ENCODE measurements at places on chromosomes 1 and 21. TPM values are rescaled to one million over a fixed set of nuclear protein-coding genes. Genes with fewer than 3 reads are reported as not detected.

GRCh38 chr1:92953491-92953890 lies 7.8 kb downstream of the DIPK1A start:
- peaks cover 59% of the 10 kb centered on the region for H3K4me1 ChIP-seq
- H3K36me3 ChIP-seq, result peaks cover 3% of the 10 kb centered on the region
- H3K4me3 ChIP-seq, result peak overlapping the region; percentile 55
- H3K27me3 ChIP-seq, result no peaks in the 10 kb centered on the region
- peak overlapping the region; percentile 75 for H3K27ac ChIP-seq

GRCh38 chr1:207815466-207815865 lies 63.6 kb downstream of the CD46 start:
- H3K4me3 ChIP-seq, result no peak overlapping the region
- no peak for DNase-seq
- peak overlapping the region; percentile 52 for H3K27ac ChIP-seq
- H3K4me1 ChIP-seq, result peaks cover 39% of the 10 kb centered on the region
- H3K27me3 ChIP-seq, result no peaks in the 10 kb centered on the region
- peaks cover 32% of the 10 kb centered on the region for H3K36me3 ChIP-seq

DNA sequence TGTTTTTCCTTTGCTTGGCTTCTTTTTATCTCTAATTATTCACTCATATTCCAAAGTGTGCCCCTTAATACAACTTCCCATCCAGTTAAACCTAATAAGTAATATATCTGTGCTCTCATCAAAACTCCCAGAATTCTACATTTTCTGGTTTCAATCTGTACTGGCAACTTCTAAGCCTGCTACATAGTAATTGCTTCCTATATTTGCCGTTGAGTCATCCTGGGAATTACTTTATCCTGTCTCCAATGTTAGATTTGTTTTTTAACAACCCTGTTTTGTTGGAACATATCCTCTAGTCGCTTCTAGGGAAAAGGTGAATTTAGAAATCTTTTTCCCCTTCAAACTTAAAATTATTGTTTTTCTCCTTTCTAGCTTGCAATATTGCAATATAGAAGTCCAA lies 620.5 kb upstream of the PKN2 start:
- H3K4me3 ChIP-seq, result no peak overlapping the region
- no peaks in the 10 kb centered on the region for H3K4me1 ChIP-seq
- no peak overlapping the region for H3K27ac ChIP-seq
- H3K27me3 ChIP-seq, result peaks cover 10% of the 10 kb centered on the region

GRCh38 chr1:44108241-44108640 lies 10.4 kb upstream of the KLF17 start:
- no peak overlapping the region for H3K4me3 ChIP-seq
- peaks cover 22% of the 10 kb centered on the region for H3K27me3 ChIP-seq
- no peaks in the 10 kb centered on the region for H3K36me3 ChIP-seq
- DNase-seq, result no peak
- H3K4me1 ChIP-seq, result no peaks in the 10 kb centered on the region

GRCh38 chr1:200625381-200625824 lies 4.9 kb upstream of the KIF14 start:
- peak overlapping the region; percentile 17 for H3K4me3 ChIP-seq
- DNase-seq, result no peak
- peaks cover 49% of the 10 kb centered on the region for H3K4me1 ChIP-seq
- peak overlapping the region; percentile 67 for H3K27ac ChIP-seq

DNA sequence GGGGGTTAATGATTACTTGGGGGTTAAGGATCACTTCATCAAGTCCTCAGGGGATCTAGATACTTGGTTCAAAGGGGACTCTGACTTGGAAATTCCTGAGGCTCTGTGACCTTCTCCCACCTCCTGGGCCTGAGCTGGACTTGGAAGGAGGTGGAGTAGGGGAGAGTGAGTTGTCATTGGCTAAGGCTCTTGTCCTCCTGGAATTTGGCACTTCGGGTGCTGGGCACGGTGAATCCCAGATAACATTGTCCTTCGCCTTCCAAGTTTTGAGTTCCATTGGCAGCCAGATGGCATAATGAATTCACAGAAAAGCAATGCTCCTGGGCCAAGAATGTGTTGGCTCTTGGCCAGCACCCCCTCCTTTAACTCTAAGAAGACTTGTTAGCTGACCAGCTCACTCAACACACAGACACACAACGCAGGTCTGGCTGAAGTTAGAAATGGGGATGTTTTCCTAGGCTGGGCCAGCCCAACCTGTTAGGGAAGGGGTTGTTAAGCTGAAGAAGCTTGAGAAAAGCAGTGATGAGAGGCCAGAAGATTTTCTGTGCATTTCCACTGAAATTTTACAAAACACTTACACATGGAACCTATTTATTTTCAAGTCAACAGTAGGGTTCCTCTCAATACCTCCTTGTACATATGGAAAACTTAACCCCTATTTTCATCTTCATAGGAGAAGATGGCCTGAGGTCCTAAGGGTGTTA lies 29.7 kb downstream of the SLC26A9 start:
- peak; percentile 9 for DNase-seq
- H3K36me3 ChIP-seq, result no peaks in the 10 kb centered on the region
- H3K4me1 ChIP-seq, result peaks cover 6% of the 10 kb centered on the region
- H3K27ac ChIP-seq, result no peak overlapping the region
- peaks cover 17% of the 10 kb centered on the region for H3K27me3 ChIP-seq

GRCh38 chr1:240092301-240093119 lies 827 bp downstream of the FMN2 start:
- no peak for DNase-seq
- peaks cover 41% of the 10 kb centered on the region for H3K27me3 ChIP-seq
- H3K4me3 ChIP-seq, result no peak overlapping the region
- no peaks in the 10 kb centered on the region for H3K4me1 ChIP-seq
- H3K36me3 ChIP-seq, result no peaks in the 10 kb centered on the region

- no peaks in the 10 kb centered on the region for H3K4me1 ChIP-seq
- H3K27me3 ChIP-seq, result peaks cover 19% of the 10 kb centered on the region
- no peak overlapping the region for H3K27ac ChIP-seq
- no peak for DNase-seq
- no peaks in the 10 kb centered on the region for H3K36me3 ChIP-seq
Measured at GRCh38 chr1:226433341-226433720, 25.4 kb upstream of the PARP1 start.

GRCh38 chr1:54012863-54013262 lies 5.1 kb downstream of the LDLRAD1 start:
- H3K36me3 ChIP-seq, result no peaks in the 10 kb centered on the region
- DNase-seq, result no peak
- no peak overlapping the region for H3K4me3 ChIP-seq
- H3K27me3 ChIP-seq, result peaks cover 7% of the 10 kb centered on the region
- no peaks in the 10 kb centered on the region for H3K4me1 ChIP-seq
- H3K27ac ChIP-seq, result no peak overlapping the region

DNA sequence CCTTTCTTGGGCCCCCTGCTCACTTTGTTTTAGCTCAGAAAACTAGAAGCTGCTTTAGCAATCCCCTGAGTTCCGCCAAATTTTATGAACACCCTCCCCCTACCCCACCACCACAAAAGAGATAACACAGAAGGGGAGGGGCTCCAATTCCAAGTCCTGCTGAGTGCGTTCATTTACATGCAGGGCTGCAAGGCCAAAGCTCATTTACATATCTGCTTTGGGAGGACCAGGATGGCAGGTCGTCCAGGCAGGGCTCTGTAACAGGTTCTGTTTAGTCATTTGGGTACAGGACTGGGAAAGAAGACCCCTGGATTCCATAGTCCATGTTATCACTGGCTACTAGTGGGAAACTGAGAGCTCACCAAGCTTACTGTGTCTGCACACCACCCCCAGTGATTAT lies 35.9 kb upstream of the KIF21B start:
- H3K27ac ChIP-seq, result no peak overlapping the region
- peaks cover 21% of the 10 kb centered on the region for H3K4me1 ChIP-seq
- no peaks in the 10 kb centered on the region for H3K27me3 ChIP-seq
- no peak for DNase-seq

DNA sequence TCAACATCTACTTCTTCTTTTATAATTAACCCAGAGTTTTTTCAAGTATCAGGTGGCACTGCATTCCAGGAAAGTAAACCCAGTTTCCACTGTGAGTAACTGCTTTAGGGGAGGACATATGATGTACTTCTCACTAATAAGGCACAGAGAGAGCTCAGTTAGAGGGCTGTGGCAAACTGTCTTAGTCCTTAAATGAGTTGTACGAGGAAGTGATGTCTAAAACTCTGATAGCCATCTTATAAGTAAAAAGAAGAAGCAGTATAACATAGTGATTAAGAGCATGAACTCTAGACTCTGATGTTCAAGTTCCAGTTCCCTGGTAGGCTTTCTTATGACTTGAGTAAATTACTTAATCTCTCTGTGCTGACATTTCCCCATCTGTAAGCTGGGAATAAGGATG lies 58.7 kb upstream of the PTGS2 start:
- H3K27ac ChIP-seq, result peak overlapping the region; percentile 79
- H3K4me3 ChIP-seq, result no peak overlapping the region
- H3K36me3 ChIP-seq, result peaks cover 2% of the 10 kb centered on the region
- peak; percentile 49 for DNase-seq
- peaks cover 25% of the 10 kb centered on the region for H3K4me1 ChIP-seq
- H3K27me3 ChIP-seq, result peaks cover 3% of the 10 kb centered on the region

GRCh38 chr1:224684979-224685425 lies 68.9 kb downstream of the CNIH3 start:
- no peak overlapping the region for H3K27ac ChIP-seq
- H3K27me3 ChIP-seq, result peaks cover 2% of the 10 kb centered on the region
- no peak for DNase-seq
- H3K4me1 ChIP-seq, result peaks cover 6% of the 10 kb centered on the region
- H3K36me3 ChIP-seq, result no peaks in the 10 kb centered on the region

DNA sequence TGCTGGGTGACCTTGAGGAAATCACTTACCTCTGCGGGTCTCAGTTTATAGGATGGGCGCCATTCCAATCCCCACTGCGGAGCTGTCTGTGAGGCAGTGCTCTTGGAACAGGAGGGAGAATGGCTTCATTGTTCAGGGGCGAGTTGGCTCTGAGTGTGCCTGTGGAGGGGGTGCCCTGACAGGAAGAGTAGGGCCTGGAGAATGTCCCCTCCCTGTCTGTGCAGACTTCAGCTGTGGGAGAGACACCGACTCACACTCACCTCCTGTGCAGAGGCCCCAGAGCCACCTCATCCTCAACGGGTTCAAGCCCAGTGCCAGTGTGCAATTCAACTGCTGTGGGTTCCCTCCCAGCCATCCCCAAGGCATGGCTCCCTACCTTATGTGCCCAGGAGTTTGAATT lies 17.1 kb downstream of the ADORA1 start:
- H3K27ac ChIP-seq, result no peak overlapping the region
- no peaks in the 10 kb centered on the region for H3K4me1 ChIP-seq
- no peaks in the 10 kb centered on the region for H3K36me3 ChIP-seq
- H3K4me3 ChIP-seq, result no peak overlapping the region
- no peak for DNase-seq
- peaks cover 8% of the 10 kb centered on the region for H3K27me3 ChIP-seq

DNA sequence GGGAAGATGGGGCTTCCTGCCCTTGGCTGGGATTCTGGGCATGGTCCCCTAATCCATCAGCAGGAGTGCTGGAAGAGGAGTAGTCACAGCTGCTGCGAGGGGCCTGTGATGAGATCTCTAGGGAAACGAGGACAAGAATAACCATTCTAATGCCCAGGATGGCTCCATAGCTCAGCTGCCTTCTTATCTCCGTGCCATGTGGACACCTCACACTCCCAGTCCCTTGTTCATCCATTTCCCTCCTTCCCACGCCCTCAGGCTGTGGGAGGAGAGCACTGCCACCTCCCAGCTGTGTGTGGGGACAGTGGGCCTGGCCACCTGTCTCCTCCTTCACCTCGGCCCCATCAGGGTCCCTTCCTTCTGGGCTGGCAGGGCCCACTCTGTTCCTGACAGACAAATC lies 16.1 kb upstream of the ETV3 start:
- H3K27me3 ChIP-seq, result peaks cover 23% of the 10 kb centered on the region
- H3K27ac ChIP-seq, result peak overlapping the region; percentile 45
- H3K4me3 ChIP-seq, result no peak overlapping the region
- no peak for DNase-seq
- no peaks in the 10 kb centered on the region for H3K36me3 ChIP-seq

DNA sequence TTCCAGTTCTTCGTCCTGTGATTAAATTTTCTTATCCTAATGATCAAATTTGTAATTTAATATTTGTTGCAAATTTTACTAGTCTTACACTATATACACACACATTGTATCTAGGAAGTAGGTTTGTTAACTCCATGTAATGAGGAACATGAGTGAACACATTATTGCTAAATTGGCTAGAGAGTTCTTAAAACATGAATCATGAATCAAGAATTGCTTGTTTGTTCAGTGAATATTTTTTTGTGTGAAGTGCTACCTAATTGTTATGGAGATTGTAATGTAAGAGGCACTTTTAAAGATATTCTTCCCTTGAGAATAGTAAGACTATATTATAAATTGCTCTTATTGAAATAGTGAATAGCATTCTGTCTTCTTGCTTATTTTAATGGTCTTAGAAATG lies 4.6 kb downstream of the GPSM2 start:
- DNase-seq, result no peak
- H3K27me3 ChIP-seq, result no peaks in the 10 kb centered on the region
- no peak overlapping the region for H3K27ac ChIP-seq
- H3K36me3 ChIP-seq, result peaks cover 9% of the 10 kb centered on the region
- H3K4me3 ChIP-seq, result no peak overlapping the region

DNA sequence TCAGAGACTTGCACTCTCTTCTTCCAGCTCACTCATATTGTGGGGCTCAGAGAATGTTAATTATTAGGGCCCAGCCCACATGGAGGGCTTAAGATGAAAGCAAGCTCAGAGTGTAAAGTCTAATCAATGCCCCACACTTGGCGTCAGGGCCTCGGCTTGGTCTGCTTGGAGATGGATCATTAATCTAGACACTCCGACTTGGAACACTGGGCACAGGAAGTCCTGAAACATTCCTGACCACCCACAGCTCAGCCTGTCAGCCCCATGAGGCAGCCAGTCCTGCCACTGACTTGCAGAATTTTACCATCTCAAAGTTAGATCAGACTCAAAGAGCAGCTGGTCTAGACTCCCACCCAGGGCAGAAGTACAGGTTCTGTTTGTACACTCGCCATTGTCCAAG lies 69.8 kb upstream of the TRABD2B start:
- DNase-seq, result no peak
- H3K4me1 ChIP-seq, result no peaks in the 10 kb centered on the region
- no peak overlapping the region for H3K4me3 ChIP-seq
- no peaks in the 10 kb centered on the region for H3K36me3 ChIP-seq
- no peaks in the 10 kb centered on the region for H3K27me3 ChIP-seq

- H3K27ac ChIP-seq, result no peak overlapping the region
- H3K4me3 ChIP-seq, result no peak overlapping the region
- DNase-seq, result no peak
- H3K4me1 ChIP-seq, result no peaks in the 10 kb centered on the region
- H3K36me3 ChIP-seq, result peaks cover 1% of the 10 kb centered on the region
Measured at GRCh38 chr1:182935716-182936115, 17.2 kb downstream of the SHCBP1L start.

DNA sequence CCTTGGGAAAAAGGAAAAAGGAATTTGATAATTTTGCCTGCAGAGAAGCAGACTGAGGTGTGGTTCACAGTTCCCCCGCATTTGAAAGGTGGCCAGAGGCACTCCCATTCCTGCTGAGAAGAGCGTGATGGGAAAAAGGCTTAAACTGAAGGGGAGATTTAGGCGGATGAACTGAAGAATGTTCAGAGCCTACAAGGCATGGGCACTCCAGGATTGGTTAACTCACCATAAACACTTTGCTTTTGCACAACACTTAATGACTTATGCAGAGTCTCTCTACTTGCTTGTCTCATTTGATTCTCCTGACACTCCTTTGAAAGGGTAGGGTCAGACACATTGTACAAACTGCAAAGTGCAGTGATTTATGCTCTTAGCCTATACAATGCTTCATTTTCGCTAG lies 119.6 kb upstream of the RUNX1 start:
- no peak overlapping the region for H3K27ac ChIP-seq
- H3K4me1 ChIP-seq, result peaks cover 27% of the 10 kb centered on the region
- DNase-seq, result no peak
- H3K27me3 ChIP-seq, result peaks cover 2% of the 10 kb centered on the region
- no peak overlapping the region for H3K4me3 ChIP-seq

Gene FUBP1
- total RNA-seq, result 222 TPM

Gene DMRTA2
- not detected for total RNA-seq

Gene KTI12
- 15.0 TPM for total RNA-seq

Gene PROX1
- not detected for total RNA-seq

Gene CD2
- 278 TPM for total RNA-seq

Gene OR6K3
- total RNA-seq, result not detected

Gene PROK1
- total RNA-seq, result not detected

Gene CELA2B
- total RNA-seq, result not detected
